ENCODE measurements at places on chromosomes 4 and X.

- no peak for DNase-seq
Measured at GRCh38 chr4:101941816-101942358, 151.4 kb downstream of the BANK1 start.

- no peak for DNase-seq
Measured at GRCh38 chr4:54217642-54218495, 11.2 kb upstream of the PDGFRA start.

GRCh38 chr4:172514011-172514410 lies 654.6 kb upstream of the GALNT7 start:
- DNase-seq: no peak

DNA sequence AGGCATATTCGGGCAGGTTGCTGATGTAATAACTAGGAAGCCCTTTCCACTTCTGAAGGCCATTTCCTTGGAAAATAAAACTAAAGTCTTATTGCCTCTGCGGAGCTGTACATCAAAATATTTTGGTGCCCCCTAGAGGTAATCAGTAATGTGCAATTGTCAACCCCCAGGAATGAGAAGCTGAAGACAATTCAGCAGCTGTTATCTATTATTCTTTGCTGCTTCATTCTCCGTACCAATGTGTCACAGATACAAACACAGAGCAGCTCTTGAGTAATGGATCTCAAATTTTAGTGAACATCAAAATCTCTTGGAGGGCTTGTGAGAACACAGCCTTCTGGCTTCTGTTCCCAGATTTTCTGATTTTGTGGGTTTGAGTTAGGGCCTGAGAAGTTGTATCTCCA lies 3.5 kb upstream of the SLIT2 start:
- DNase-seq: no peak

DNA sequence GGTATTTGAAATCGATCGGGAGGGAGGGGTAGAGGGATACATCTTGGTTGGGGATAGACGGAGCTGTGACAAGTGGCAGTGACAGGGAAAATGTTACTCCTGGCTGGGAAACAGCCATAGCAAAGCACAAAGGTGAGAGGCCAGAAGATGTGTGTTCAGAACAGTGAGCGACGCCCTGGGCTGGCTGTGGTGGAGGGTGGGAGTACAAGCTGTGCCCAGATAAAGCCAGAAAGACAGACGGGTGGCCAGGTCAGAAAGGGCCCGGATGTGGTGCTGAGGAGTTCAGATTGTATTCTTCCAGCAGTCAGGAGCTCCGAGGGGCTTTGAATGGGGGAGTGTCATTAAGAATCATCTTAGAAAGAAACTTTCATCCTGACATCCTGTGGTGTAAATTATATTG lies 27.9 kb downstream of the CCDC149 start:
- DNase-seq: no peak

DNA sequence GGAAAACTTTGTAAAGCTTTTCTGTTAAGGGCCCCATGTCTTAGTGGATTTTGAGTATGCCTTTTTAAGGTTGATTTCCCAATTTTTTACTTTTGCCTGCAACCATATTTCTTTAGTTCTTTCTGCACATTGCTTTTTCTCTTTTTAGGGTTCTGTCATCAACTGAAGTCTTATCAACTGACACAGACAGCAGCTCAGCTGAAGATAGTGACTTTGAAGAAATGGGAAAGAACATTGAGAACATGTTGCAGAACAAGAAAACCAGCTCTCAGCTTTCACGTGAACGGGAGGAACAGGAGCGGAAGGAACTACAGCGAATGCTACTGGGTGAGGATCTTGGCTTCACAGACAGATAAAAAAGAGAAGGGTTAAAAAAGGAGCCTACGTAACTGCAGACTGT lies 27.8 kb downstream of the TAF1 start:
- DNase-seq: no peak

GRCh38 chr4:2172161-2172560 lies 69.8 kb downstream of the HAUS3 start:
- DNase-seq: no peak

DNA sequence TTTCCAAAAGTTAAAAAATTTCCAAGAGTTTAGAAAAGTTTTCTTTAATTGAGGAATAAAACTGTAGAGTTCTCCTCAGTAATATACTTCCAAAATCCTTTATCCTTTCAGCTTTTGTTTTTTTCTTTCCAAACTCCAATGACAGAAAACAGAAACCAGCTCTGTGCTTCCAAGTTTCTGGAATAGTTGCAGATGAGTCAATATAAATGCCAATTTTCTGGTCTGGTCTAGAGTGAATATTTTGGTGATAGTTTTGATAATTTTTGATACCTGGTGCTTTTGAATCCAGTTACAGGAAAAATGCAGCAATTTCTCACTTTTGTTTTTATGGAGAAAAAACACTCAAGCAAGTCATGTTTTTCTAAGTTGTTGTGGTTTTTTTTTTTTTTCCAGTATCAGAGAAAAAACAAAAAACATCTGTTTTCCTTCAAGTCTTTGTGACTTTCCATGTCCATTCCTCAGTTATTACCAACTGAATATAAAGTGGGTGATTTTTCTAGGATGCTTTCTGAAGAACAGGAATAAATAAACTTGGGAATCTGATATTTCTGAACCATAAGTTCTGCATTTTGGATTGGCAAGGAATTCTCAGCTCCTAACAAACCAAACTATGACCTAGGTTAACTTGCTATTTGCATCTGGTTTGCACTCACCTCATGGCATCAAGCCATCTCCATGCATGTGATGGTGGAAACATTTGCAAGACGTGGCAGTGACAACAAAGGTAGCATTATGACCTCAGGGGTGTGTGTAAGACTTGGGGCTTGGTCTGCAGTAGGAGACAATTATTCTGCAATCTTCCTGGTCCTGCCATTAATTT lies 139.1 kb downstream of the VEGFC start:
- DNase-seq: no peak

GRCh38 chrX:129701624-129702069 lies 37.1 kb upstream of the XPNPEP2 start:
- DNase-seq: no peak

GRCh38 chr4:143381189-143382118 lies 44.8 kb downstream of the GAB1 start:
- DNase-seq: no peak

DNA sequence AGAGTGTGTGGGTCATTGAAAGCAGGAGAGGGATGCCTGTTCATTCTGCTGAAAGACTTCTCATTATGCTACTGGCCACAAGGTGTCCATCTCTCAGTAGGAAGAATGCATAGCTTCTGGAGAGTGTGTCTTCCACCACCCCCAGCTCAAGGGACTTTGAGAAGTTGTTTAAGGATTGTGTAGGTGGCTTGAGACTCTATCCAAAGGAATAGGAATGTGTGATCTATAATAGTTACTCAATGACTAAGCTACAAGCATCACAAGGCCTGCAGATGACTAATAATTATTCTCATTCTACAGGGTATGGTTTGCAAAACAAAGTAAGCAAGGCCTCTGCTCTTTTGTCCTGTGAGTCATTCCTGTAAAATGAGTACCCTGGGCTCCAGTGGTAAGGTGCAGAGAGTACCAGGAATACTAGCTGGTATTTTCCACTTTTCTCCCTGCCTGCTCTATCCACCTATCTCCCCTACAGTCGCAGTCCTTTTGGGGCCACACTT lies 279.8 kb upstream of the BOD1L1 start:
- no peak for DNase-seq

- no peak for DNase-seq
Measured at GRCh38 chrX:578531-578930, 52.1 kb upstream of the SHOX start.

- DNase-seq: no peak
Measured at GRCh38 chr4:85084371-85085094, 118.0 kb upstream of the WDFY3 start.

GRCh38 chrX:30577362-30577991 lies at the start of gene TASL:
TASL (minus strand) TSS chrX:30577766; CDS start chrX:30560355, 17,411 bp downstream.
- no peak for DNase-seq

DNA sequence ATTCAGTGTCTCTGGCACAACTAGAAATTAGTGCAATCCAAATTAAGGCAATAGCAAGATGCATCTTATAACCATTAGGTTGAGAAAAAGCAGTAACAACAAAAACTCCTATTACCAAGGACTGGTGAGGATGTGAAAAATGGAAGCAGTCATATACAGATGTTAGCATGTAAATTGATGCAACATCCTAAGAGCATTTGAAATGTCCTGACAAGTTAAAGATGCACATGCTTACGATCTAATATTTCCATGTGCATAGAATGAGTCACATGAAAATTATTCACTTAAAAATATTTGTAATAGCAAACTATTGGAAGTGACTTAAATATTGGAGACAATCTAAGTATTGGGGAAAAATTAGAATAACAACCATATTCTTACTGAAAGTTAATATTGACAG lies 163.0 kb downstream of the FAM13A start:
- no peak for DNase-seq

DNA sequence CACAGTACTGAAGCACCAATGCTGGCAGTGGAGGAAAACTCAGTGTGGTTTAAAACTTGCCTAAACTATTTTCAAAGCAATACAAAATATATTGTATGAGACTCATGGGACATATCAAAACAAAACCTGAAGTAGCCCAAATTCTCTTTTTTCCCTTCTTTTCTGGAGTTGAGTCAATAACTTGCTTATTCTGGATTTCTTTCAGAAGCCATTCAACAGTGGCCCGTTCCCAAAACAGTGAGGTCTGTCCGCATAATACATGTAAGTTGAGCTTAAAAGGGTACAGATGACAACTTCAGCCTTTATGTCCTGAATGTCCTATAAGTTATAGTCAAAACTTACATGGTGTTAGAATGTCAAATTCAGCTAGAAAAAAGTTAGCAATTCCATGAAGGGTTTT lies 100.8 kb downstream of the SHISA3 start:
- DNase-seq: no peak

DNA sequence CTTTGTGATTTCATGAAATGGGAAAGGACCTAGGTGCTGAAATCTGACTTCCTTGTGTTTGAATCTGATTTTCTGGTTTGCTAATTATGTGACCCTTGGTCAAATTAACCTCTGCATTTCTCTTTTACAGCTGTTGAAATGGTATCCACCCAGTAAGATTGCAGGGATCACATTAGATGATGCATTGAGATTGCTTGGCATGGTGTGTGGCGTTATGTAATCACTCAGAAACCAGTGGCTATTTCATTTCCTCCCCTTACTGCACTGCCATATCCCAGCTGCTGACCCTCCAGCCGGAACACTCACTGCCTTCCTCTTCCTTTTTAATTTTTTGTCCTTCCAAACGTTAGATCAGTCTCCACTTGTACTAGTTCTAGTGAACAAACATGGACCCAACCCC lies 79.0 kb downstream of the KLHL8 start:
- DNase-seq: no peak

- no peak for DNase-seq
Measured at GRCh38 chr4:101865501-101866062, 75.1 kb downstream of the BANK1 start.

DNA sequence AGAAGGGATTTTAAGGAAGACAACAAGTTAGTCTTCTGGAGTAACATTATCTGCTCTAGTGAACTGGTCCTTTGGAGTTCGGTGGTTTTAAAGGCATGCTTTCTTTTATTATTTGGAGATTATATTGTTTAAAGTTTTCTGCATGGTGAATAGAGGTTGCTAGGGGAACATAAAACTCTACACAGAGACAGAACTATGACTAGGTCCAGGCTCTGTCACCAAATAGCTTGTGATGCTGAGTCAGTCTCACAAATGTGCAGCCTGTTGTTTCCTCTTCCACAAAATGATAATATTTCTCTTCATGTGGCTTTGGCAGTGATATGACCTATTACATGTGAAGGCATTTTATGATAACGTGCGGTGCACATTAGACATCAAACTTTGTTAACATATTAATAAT lies 132.6 kb downstream of the PACRGL start:
- no peak for DNase-seq

GRCh38 chrX:107666931-107667330 lies 38.6 kb downstream of the PRPS1 start:
- no peak for DNase-seq

- no peak for DNase-seq
Measured at GRCh38 chrX:20952180-20952579, 422.0 kb upstream of the CNKSR2 start.

GRCh38 chr4:20603671-20604313 lies 96.5 kb upstream of the PACRGL start:
- no peak for DNase-seq

- DNase-seq: no peak
Measured at GRCh38 chrX:125205918-125206665, 113.6 kb upstream of the TEX13C start.
